Activated T-cell treated with anti-CD3 and anti-CD28 coated beads for 24 hours (primary cell): ENCODE measurements at places on chromosomes 13 and 19.

- no peak for DNase-seq
Measured at GRCh38 chr19:2534423-2535013, 58.6 kb downstream of the GADD45B start.

DNA sequence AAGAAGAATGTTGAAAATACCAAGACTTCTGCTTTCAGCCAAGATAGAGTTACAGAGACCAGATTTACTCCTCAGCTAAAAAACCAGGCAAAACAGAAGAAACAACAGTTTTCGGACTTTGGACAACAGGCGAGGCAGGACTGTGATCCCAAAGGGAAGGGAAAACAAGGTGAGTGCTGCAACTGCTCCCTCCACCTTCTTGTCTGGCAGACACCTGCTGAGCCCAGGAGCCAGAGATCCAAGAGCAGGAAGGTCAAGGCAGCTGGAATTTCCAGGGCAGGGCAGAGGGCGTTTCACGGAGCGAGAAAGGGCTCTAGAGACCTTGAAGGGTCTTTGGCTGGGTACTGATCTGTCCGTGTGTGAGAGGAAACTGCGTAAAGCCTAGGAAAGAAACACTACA, 32.9 kb upstream of the SLC7A9 start:
- no peak for DNase-seq

- no peak for DNase-seq
Measured at GRCh38 chr13:47426126-47426849, 529.4 kb upstream of the HTR2A start.

DNA sequence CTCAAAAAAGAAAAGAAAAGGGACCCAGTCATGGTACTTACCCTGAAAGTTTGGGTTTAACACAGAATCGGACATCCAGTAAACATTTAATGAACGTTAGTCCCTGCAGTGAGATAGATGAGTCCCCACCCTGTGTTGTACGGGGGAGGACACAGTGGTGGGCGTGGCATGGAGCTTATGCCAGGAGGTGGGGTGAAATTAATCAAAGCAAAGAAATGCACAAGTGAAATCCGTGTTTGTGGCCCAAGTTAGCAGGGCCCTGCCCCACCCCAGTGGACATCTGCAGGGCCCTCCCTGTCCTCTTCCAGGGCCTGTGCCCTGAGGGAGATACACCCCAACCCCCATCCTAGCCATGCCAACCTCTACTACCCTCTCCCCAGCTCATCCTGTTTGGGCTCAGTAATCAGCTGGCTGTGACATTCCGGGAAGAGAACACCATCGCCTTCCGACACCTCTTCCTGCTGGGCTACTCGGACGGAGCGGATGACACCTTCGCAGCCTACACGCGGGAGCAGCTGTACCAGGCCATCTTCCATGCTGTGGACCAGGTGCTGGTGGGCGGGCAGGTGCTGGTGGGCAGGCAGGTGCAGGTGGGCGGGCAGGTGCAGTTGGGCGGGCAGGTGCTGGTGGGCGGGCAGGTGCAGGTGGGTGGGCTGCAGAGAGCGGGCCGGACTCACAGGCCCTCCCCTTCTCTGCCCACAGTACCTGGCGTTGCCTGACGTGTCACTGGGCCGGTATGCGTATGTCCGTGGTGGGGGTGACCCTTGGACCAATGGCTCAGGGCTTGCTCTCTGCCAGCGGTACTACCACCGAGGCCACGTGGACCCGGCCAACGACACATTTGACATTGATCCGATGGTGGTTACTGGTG, 3.9 kb downstream of the MCOLN1 start:
- no peak for DNase-seq

- no peak for DNase-seq
Measured at GRCh38 chr19:17304386-17305215, 1.1 kb upstream of the MRPL34 start.

GRCh38 chr19:30622276-30622675, 250.1 kb downstream of the ZNF536 start:
- no peak for DNase-seq

GRCh38 chr13:105389373-105389772, 1146.1 kb downstream of the EFNB2 start:
- DNase-seq: no peak

- no peak for DNase-seq
Measured at GRCh38 chr19:10817291-10818038, 18.5 kb downstream of the TMED1 start.

GRCh38 chr13:69291292-69291906, 816.2 kb upstream of the ATXN8OS start:
- DNase-seq: no peak

- no peak for DNase-seq
Measured at GRCh38 chr13:105929505-105929904, 606.0 kb downstream of the EFNB2 start.

DNA sequence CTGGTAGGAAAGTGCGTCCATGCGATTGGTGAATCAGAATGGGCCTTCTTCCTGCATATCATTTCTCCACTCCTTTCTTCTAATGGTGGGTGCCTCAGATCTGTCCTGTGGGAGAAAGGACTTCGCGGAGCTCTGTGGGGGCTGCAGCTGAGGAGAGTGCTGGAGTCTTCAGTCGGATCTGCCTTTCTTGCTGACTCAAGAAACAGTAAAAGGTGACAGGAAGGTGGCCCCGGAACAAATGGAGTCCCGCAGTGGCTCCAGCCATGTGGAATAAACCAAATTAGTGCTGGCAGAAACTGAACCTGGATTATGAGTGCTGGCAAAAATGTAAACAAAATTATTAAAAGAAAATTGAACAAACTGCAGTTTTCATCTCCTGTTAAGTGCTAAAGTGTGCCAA, 15.1 kb upstream of the GAS6 start:
- DNase-seq: no peak

DNA sequence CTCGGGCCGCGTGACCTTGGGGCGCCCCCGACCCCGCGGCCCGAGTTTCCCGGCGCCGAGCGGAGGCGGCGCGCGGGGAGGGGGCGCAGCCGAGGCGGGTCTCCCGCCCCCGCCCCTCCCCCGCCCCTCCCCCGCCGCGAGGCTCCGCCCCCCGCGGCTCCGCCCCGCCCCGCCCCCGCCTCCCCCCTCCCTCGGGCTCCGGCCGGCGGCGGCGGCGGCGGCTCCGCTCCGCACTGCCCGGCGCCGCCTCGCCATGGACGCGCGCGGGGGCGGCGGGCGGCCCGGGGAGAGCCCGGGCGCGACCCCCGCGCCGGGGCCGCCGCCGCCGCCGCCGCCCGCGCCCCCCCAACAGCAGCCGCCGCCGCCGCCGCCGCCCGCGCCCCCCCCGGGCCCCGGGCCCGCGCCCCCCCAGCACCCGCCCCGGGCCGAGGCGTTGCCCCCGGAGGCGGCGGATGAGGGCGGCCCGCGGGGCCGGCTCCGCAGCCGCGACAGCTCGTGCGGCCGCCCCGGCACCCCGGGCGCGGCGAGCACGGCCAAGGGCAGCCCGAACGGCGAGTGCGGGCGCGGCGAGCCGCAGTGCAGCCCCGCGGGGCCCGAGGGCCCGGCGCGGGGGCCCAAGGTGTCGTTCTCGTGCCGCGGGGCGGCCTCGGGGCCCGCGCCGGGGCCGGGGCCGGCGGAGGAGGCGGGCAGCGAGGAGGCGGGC, at the start of gene HCN2:
Gene HCN2 (plus strand): TSS at position 189 of the 703 bp plus-strand sequence. CDS start 65 bp downstream, at position 254.
- DNase-seq: no peak

DNA sequence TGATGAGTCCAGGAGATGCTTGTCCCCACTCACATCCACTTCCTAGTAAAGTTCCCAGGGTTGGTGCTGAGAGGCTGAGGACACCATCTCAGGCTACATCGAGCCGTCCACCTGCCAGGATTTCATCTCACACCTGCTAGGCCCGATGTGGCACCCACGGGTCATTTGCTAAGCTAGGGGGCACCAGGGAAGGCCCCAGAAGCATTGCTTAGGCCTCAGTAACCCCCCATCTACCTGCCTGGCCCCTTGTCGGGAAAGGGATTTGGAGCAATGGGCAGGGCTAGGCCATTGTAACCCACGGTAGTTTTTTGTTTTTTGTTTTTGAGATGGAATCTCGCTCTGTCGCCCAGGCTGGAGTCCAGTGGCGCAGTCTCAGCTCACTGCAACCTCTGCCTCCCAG, 51.8 kb downstream of the F2RL3 start:
- DNase-seq: no peak

DNA sequence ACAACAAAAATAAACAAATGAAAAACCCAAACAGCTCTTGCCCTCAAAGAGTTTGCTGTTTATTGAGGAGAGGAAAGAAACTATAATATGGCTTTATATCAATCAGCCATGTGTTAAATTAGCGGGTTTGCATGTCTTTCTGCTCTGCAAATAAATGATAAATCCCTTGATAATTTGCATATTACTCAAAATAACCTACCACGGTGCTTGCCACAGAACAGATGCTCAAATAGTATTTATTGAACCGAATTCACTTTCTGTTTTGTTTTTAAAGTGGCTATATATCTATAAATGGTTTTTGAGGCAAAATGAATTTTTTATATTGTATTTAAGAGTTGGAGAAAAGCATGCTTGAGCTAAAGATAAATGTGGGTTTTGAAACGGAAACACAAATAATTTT, 428.1 kb downstream of the ITGBL1 start:
- DNase-seq: no peak

DNA sequence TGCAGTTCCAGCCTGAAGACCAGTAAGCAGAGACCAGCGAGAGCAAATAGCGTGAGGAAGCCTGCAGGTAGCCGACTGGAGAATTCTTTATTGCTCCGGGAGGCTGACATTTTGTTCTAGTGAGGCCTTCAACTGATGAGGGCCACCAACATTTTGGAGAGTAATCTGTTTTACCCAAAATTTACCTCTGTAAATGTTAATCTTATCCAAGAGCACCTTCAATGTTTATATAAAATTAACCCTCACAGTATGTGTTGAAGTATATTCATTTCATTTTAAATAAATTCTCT, 546.4 kb upstream of the SLITRK5 start:
- DNase-seq: no peak

DNA sequence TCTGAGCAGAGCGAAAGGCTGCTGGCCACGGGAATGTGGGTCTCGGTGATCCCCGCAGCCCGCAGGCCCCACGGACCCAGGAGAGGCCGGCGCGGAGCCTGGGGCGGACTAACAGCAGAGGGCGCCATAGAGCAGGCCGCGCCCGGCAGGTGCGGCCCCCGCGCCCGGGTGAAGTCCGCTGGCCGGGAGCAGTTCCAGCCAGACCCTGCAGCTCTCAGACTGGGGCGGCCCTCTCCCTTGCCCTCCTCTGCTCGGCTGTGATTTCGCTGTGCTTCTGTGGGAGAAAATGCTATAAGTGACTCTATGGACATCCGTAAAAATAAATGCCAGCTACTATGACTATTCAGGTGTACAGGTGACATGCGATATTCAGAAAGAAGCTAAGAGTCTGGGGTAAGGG, 37.7 kb downstream of the GSX1 start:
- DNase-seq: peak; percentile 41

- DNase-seq: no peak
Measured at GRCh38 chr13:108813587-108814170, 184.3 kb downstream of the MYO16 start.

DNA sequence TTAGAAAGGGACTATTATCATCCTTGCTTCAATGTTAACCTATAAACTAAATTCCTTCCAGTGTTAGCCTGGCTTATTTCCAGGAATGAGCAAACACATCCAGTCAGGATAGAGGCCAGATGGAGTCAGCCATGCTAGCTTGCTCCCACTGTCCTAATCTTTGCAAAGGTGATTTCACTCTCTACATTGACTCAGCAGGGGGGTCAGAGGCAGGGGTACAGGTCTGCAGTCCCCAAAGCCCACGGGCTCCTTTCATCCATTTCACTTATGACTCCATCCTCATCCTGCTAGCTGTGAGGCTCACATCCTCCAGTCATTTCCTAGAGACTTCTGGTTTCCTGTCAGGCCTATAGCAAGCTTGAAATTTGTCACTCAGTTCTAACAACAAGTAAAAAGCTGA, 63.4 kb upstream of the CEACAM8 start:
- DNase-seq: no peak

DNA sequence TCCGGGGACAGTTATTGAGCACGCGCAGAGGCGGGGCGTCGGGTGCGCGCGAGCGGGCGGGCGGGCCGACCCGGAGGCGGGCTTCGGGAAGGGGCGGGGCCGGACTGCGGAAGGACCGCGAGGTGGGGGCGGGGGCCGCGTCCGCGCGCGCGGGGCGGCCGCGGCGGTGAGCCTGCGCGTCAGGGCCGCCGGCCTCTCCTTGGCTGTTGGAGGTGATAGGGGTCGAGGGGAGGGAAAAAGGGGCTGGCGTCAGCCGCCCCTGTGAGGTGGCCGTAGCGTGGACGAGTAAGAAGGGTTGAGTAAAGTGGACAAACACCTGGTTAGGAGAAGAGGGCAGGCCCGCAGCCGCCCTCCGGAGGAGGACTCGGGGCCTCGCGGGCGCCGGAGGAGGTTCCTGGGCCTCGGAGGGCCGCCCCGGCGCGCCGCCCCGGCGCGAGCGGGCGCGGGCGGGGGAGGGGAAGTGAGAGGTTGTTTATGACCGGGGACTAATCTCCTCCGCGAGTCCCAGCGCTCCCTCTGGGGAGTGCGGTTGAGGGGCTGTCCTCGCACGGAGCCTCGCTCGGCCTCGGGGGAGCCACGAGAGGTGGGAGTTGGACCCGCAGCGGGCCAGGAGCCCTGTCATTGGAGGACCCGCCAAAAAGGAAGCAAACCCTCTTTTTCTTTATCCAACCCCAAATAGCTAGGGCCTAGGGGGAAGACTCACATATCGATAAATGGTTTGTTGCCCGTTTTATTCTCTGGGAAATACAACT, 547 bp upstream of the INTS6 start:
- DNase-seq: peak; percentile 75

- DNase-seq: no peak
Measured at GRCh38 chr13:102236341-102236740, 165.5 kb downstream of the FGF14 start.

- no peak for DNase-seq
Measured at GRCh38 chr13:58302349-58302748, 670.8 kb downstream of the PCDH17 start.

GRCh38 chr13:37709318-37709717, 110.8 kb upstream of the POSTN start:
- no peak for DNase-seq

DNA sequence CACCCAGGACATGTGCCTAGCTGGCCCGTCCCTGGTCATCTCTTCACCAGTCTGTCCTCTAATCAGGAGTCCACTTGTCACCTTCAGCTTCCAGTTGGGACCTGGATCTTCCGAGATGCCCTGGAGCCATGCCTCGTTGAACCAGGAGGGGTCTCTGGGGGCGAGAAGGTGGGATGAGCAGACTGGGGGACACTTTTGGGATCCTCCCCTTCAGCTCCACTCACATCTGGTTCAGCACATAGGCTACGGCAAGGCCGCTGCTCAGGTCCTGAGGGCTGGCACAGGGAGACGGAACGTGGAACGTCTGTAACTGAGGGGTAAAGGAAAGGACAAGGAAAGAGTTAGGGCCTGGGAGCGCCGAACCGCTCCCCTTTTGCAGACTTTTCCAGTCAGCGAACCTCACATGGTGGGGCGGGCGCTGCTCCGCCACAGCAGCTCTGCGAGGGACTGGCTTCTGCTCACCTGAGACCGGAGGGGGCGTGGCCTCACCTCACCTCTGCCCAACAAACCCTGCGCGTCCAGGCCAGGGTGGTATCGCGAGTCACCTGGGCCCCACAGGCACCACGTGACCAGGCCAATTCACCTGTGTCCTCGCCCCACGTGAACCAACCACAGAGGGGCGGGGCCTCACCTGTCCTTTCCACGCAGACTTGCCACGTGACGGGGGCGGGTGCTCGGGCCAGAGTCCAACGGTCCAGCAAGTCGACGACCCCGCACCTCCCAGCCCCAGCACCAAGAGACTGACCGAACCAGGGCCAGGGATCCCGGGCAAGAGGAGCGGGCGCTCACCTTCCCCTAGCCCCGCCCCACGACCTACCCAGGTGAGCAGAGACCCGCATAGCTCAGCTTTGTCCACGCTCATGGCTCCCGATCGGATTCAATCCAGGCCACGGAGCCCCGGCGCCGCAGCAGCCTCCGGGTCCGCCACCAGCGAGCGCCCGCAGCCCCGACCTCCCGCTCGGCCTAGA, at the start of gene HOOK2:
Gene HOOK2 (minus strand): TSS at position 965 of the 968 bp plus-strand sequence. CDS start 103 bp downstream, at position 862.
- DNase-seq: no peak
